ENCODE measurements at places on chromosomes 1 and 21.

DNA sequence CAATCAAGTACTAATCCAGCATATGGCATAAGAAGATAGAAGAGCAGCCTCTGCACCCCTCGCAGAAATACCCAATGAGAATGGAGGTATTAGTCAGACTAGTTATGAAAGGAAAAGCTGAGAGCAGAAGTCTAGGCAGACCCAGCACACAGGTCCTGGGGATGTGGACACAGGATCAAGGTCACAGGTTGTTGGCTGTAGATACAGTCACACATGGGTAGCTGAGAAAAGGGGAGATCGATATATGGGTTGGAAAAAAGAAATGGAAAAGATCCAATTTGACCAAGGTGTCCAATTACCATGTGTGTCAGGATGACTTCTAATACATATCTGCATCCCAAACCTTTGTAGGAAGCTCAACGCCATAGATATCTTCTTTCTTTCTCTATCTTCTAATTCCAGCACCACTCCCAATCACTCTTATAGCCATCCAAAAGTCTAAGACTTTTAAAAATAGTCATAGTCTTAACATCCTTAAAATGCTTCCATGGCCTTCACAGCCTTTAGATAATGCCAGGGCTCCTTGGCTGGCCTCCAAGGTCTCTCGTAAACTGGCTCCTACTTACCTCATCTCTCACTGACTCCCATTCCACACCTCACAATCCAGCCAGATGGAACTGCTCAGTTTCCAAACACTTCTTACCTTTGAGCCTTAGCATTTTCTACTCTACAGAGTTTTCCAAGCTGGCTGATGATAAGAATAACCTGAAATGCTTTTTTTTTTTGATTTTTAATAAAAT is 8.3 kb upstream of the ZC3H11B start:
- no peak for DNase-seq

GRCh38 chr1:175481126-175482070 is 262.0 kb downstream of the TNR start:
- DNase-seq = no peak

DNA sequence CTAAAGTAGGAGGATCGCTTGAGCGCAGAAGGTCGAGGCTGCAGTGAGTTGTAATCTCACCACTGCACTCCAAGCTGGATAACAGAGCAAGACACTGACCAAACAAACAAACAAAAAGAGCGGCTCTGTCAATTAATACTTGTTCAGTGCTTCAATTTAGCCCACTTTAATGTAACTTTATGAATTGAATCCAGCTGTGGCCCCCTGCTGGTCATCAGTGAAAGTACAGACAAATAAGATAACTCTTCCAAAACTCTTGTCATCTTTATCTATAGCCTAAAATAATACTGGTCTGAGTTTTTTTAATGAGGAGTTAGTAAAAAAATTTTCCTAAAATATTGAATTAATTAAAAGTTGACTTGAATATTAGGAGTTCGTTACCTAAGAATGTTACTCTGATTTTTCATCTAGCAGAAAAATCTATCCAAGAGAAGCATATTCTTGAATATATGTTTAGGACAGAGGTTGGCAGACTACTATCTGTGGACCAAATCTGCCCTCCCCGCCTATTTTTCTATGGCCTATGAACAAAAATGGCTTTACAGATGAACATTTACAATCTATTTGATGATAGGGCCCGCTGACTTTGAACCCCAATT is 26.1 kb downstream of the ATP5PF start:
- DNase-seq = peak; percentile 33

GRCh38 chr1:52814465-52814864 is 28.1 kb upstream of the ZYG11A start:
- DNase-seq = no peak

DNA sequence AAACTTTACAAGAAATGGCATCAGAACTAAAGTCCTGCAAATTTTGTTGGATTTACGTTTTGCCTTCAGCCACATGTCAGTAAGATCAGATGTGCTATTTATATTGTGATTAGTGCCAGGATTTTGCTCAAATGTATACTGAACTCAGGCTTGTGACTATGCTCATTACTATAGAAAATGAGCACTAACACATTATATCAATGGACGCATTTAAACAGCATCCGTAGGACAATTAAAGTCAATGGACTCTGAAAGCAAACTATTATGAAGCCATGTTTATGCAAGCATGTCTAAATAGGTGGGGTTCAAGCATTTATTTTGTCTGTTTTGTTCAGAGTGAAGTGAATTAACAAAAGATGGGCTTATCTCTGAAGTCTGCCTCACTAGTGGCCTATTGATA is 20.6 kb upstream of the DDAH1 start:
- DNase-seq = no peak

- DNase-seq = no peak
Observed at GRCh38 chr1:230510496-230510895, 84.4 kb upstream of the PGBD5 start.

GRCh38 chr1:204130981-204131892 is 20.6 kb downstream of the ETNK2 start:
- DNase-seq = no peak

DNA sequence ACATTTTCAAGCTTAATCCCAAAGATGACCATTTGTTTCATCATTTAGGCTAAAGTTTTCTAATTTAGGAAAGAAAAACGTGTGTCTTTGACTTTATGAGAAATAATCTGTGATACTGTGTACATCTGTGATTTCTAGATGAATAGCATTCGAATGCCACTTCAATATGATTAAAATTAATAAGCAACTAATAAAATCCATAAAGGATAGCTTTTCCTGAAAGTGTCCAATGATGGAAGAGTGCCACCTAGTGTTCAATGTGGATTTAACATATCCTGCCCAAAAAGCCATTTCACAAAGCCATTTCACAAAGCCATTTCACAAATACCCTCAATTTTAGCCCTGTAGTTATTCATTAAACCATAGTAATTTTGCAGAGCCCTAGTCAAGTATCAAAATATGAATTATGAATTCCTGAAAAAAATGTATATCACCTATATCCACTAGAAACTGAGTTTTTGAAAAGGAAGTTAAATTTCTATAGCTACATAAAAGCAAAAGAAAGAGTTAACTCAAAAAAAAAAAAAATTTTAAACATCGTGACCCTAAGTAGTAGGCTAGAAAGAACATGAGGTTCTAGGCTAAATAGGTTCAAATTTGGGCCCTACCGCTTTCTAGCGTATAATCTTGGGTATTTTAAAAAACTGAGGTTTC is 19.1 kb downstream of the NME7 start:
- no peak for DNase-seq

- no peak for DNase-seq
Observed at GRCh38 chr21:33058527-33058926, 11.4 kb upstream of the OLIG1 start.

GRCh38 chr1:61078618-61079295 is 3.6 kb upstream of the NFIA start:
- DNase-seq = no peak

GRCh38 chr1:29506678-29507225 is 270.4 kb downstream of the PTPRU start:
- DNase-seq = no peak

GRCh38 chr1:247111700-247112478 is 7.7 kb upstream of the ZNF669 start:
- DNase-seq = no peak

DNA sequence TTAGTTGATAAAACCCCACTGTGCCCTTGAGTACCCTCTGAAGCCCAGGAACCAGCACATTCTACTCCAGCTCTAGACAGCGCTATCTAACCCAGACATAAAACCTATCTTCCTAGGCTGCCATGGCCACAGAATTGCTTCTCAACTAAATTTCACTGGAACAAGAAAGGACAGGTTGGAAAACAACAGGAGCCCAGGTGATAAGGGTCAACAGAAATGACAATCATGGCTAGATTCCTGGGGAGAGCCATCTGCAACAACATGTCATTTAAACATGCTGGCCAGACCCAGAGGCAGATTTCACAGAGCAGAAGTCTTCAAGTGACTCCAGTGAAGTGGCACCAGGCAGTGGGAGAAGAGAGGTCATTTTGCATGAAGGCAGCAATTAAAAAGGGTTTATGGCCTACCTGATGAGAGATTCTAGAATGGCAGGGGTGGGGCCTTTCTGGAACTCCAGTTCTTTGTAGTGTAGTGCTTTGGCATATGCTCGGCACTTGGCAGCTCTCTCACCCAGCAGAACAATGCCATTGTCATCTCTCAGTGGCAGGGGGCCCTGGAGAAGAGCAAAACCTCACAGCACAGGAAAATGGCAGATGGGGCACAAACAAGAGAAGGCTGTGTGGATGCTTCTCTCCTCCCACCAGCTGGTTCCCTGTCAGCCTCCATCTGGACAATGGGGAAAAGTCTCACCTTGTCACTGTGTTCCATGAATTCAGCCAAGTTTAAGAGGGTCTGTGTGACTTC is 9.9 kb downstream of the ANGPTL7 start:
- DNase-seq = no peak

DNA sequence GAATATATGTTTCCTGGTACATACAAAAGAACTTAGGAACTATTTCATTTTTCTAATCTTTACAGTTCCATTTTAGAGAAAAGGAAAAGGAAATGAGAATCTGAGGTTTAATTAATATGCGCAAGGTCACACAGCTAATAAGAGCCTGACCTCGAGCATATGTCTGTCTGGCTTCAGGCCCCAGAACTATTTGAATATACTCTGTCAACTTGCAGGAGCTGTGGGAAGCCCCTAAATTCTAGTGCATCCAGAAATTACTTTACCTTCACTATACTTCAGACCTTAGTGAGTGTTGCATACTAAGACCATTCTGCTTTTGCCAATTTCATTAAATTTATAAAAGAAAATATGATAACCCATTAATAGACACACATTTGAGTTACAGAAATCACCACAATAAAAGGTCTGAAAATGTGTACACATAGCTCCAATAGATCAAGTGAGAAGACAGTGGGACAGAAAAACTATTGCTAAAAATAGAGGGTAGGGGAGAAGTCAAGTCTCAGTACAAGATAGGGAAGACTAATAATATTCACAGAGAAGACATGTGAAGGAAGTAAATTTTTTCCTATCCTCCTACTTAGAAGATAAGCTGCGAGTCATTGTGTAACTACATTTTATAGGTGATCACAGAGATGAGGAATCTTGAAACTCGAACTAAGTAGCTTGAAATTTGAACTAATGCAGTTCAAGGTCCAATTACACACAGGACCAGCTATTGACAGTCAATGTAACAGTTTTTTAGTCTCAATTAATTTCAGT is 3.8 kb downstream of the RGS13 start:
- no peak for DNase-seq

GRCh38 chr1:234915924-234916675 is 212.5 kb downstream of the TOMM20 start:
- no peak for DNase-seq

GRCh38 chr1:230825761-230826160 is 42.6 kb downstream of the C1orf198 start:
- DNase-seq = no peak

DNA sequence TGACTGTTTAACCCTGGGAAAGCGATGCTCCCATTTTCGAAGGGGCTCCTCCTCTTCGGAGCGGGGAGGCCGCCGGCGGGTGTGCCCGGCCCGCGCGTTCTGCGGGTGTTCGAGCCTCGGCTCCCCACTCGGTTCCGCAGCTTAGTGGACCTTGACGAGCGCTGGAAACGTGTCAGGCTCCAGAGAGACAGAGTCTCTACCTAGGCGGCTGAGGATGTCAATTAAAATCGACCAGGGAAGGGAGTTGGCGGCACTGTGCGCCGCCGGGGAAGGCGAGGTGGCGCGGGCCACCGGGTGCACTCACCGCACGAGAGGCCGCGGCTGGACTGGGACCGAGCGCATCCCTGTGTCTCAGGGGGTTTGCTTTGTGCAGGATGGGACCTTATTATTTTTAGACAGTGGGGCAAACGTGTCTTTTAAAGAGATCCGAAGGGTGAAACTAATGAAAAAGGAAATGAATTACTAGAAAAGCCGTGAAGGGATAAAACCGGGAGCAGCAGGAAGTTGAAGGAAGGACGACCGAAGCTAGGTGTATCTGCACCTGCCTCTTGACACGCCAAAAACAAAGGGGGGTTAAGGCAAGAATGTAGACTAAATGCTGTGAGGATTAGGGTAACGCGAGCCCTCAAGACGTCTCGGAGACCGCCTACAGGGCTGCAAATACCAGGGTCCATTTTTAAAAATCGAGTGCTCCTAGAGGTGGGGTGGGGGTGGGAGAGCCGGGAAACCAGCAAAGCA is 5.6 kb downstream of the LHX4 start:
- no peak for DNase-seq

GRCh38 chr1:109770331-109771095 is 6.8 kb upstream of the EPS8L3 start:
- no peak for DNase-seq

GRCh38 chr1:185803241-185803640 is 69.0 kb downstream of the HMCN1 start:
- no peak for DNase-seq

DNA sequence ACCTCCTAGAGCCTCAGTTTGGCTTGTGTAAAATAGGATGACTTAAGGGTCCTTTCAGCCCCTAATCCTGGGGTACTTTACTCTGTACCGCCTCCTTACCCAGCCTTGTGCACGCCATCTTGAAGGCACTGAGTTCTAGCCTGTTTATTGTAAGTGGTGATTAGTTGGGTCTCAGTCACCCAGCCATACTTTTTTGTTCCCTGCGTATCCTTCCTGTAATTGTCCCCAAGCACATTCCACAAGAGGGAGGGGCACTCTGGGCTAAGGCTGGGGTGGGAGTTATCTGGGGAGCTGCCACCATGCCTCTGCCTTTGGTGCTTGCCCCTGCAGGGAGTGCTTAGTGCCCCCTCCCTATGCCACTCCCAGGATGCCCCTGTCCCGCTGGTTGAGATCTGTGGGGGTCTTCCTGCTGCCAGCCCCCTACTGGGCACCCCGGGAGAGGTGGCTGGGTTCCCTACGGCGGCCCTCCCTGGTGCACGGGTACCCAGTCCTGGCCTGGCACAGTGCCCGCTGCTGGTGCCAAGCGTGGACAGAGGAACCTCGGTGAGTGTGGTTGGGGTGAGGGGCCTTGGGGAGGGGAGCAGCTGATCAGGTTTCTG is 856 bp downstream of the FDPS start:
- peak; percentile 4 for DNase-seq

GRCh38 chr1:111221633-111222291 is 5.8 kb upstream of the CHI3L2 start:
- peak; percentile 67 for DNase-seq

All from stimulated activated CD4-positive, alpha-beta T cell treated with anti-CD3 and anti-CD28 coated beads, Interleukin-1b, Interleukin-23, amount 100 ng/mL, for 48 hours (primary cell).